Occipital lobe (tissue), 3 donors: ENCODE measurements at places on chromosomes 2 and 18.

DNA sequence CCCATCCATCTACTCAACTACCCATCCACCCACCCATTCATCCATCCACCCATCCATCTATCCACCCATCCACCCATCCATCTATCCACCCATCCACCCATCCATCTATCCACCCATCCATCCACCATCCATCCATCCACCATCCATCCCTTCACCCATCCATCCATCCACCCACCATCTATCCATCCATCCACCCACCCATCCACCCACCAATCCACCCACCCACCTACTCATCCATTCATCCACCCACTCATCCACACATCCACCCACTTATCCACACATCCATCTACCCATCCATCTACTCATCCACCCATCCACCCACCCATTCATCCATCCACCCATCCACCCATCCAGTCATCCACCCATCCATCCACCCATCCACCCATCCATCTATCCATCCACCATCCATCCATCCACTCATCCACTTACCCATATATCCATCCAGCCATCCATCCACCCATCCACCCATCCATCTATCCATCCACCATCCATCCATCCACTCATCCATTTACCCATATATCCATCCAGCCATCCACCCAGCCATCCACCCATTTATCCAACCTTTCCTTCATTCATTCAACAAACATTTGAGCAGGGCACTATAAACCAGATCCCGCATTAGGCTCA lies 2.1 kb upstream of the NGEF start:
- no peak for DNase-seq

DNA sequence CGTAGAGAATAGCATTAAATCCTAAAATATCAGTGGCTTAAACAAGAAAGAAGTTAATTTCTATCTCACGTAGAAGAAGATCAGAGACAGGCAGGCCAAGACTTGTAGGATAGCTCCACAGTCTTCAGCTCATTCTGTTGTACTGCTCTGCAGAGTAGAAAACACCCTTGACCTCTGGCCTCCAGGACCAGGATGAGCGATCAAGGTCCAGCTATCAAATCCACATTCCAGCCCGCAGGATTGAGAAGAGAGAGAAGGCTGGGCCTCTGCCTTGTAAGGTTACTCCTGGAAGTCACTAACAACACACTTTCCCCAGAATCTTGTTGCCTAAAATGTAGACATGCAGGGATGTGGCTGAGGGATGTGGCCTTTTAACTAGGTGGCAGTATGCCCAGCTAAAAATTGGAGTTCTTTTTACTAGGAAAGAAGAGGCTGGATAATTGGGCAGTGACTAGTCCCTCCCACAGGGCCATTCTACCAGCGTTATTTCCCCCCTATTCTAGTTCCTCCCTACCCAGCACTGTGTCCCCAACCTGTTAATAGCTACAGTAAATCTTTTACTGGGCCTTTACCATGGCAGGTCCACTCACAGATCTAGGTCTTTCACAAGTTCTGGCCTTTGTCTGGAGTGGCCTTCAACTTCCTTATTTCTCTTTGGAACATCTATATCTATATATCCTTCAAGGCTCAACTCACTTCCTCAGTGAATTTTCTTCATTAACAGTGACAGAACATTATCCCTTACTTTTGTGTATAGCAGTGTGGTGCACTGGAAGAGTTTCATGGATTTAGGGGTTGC lies 165.0 kb downstream of the DIS3L2 start:
- no peak for DNase-seq

GRCh38 chr2:98669675-98670074 lies 61.3 kb downstream of the MGAT4A start:
- no peak for DNase-seq

DNA sequence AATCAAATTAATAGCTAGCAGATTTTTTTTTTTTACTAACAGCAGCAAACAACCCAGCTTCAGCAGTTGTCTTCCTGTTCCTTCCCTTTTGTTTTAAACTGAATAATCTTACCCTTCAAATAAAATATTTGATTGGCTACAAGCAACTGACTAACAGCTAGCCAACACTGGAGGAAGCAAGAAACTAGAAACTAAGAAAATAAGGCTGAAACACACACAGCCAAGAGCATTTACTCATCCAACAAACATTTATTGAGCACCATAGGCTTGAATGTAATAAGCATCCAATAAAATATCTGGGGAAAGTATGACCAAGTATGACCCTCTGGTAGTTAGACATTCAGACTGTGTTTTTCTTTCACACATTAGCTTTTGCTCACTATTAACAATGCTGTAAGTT lies 189.2 kb downstream of the CD226 start:
- DNase-seq: no peak

DNA sequence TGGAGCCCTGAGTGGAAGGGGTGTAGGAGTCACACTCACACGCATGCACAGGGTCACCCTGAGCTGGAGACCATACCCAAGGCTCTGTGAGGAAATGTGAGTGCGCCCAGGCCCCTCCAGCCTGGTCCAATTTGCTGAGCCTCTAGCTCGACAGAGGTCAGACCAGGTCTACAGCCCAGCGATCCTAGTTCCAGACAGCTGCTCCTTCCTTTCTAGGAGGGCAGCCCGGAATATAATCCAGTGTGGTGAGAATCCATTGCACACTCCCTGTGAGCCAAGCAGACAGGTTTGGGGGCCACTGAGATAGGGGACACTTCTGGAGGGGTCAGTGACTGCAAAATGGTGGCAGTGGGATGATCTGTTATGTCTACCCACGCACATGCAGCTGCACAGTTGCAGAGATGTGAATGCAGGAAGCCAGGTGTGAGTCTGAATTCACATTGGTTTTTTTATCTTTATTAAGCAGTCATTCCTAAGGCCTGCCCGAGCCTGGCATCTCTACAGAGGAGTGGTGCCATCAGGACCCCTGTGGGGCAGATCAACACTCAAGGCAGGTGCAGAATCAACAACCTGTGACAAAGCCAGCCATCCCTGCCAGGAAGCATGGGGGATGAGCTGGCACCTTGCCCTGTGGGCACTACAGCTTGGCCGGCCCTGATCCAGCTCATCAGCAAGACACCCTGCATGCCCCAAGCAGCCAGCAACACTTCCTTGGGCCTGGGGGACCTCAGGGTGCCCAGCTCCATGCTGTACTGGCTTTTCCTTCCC lies at the start of gene GPR148:
TSS of gene GPR148 (plus strand) at position 522 of the 768 bp plus-strand sequence. CDS start at position 604, 82 bp downstream.
- no peak for DNase-seq

DNA sequence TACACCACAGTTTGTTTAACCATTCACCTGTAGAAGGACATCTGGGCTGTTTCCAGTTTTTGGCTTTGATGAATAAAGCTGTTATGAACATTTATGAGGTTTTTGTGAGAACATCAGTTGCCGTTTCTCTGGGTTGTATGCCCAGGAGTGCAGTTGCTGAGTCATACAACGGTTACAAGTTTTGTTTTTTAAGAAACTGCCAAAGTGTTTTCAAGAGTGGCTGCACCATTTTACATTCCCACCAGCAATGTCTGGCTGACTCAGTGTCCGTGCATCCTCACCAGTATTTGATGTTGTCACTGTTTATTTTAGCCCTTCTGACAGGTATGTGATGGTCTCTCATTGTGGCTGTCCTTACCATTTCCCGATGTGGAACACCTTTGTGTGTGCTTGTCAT lies 48.0 kb upstream of the GPR17 start:
- no peak for DNase-seq

DNA sequence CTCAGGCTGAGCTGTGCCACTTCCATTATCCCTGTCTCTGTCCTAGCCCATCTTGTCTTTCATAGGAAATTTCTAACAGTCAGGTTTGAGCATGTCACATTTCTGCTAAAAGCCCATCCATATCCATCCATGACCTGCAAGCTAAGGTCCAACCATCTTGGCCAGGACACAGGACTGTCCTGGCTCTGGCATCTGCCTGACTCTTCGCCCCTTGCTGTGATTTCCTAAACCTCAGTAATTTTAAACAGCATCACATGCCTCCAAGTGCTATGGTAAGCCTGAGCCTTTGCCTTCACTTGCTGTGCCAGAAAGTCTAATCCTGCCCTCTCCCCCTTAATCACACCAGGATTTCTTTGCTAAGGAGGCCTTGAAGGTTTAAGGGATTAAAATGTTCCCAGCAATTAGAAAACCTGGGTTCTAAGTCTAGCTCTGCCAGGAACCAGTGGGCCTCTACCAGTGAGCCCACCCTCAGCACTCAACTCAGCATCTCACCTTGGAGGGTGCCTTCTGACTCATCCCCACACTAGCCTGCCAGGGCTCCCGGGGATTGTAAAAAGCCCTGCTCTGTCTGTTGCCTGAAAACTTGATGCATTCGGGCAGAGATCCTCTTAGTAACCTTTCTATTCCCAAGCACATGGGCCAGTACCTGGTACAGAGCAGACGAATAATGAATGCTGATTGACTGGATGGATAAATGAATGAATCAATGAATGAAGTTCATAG lies 411.0 kb downstream of the LRATD1 start:
- DNase-seq: no peak

- no peak for DNase-seq
Measured at GRCh38 chr2:29232041-29232440, 116.8 kb downstream of the CLIP4 start.

GRCh38 chr2:233456934-233457333 lies 102.6 kb downstream of the DGKD start:
- DNase-seq: no peak

- DNase-seq: no peak
Measured at GRCh38 chr2:222610746-222611145, 45.1 kb downstream of the FARSB start.

- DNase-seq: no peak
Measured at GRCh38 chr2:127640082-127641072, 5.6 kb upstream of the GPR17 start.

DNA sequence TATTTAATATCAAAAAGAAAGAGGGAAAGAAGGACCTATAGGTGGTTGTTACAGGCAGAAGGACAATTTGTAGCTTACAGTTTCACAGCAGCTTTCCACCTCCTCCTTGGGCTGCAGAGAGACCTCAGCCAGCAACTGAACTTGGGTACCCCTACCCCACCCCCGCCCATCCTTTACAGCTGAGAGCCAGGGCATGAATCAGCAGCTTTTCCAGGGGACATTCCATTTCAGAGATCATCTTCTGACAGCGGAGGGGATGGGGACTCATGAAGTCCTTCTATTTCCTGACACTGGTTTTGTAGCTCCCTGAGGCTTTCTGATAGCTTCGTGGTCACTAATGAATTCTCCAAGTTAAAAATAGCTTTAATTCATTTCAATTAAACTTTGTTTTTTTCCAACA lies 96.4 kb downstream of the ITGB1BP1 start:
- DNase-seq: no peak

GRCh38 chr2:174376967-174377366 lies 18.6 kb upstream of the SCRN3 start:
- no peak for DNase-seq

GRCh38 chr2:38907743-38908562 lies 18.3 kb downstream of the ARHGEF33 start:
- DNase-seq: no peak

DNA sequence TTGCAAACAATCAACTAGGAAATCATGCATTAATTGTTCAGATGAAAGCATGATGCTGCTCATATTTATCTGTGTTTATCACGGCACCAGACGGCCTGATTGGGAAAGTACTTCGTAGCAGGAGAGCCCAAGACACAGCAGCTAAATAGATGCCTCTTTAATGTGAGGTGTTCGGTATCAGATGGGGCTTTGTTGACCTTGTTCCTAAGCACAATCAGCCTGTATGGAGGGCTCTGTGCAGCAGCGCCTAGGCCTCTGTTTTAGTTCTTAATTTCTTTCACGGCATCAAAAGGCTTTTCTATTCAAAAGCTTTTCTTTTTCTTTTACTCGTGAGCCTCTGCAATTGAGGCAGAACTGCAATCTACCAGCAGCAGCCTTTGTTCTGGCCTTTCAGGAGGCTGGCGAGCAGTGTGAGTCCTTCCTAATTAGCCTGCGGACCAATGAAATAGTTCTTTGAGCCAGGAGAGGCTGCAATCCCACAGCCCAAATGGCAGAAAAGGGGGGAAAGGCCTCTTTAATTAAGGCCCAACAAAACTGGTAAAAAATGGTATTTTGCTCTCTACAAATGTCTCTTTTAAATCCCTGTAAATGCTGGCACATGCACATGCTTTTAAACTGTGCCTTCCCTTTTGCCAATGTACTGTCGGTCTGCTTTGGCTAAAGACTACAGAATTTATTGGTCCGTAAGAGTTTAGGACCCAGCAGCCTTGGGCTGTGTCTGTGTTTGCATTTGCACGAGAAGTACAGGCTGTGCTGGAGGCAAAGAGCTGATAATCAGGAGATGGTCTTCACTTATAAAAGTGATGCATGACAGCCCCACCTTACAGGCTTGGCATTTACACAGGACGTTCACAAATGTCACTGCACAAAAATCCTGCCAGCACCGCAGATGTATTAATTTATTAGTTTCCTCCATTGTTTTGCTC lies 159.6 kb downstream of the RND3 start:
- no peak for DNase-seq

DNA sequence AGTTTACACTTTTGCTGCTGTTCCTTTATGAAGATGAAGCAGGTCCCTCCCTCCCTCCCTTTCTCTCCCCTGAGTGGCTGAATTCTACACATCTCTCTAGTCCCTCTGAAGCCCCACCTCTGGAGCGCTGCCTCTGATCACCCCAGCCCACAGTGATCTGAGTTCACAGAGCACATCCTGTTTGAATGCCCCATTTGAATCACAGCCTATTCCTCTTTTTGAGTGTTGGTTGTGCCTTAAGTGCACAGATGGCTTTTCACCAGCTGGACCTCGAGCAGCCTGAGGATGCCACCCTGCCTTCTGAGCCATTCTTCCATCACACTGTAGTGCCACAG lies 87.1 kb downstream of the ITGB1BP1 start:
- DNase-seq: no peak

GRCh38 chr2:234305846-234306245 lies 191.0 kb downstream of the ARL4C start:
- no peak for DNase-seq

- no peak for DNase-seq
Measured at GRCh38 chr2:177231270-177231669, 18.7 kb downstream of the HNRNPA3 start.

- no peak for DNase-seq
Measured at GRCh38 chr2:119650846-119651370, 28.1 kb upstream of the TMEM177 start.

DNA sequence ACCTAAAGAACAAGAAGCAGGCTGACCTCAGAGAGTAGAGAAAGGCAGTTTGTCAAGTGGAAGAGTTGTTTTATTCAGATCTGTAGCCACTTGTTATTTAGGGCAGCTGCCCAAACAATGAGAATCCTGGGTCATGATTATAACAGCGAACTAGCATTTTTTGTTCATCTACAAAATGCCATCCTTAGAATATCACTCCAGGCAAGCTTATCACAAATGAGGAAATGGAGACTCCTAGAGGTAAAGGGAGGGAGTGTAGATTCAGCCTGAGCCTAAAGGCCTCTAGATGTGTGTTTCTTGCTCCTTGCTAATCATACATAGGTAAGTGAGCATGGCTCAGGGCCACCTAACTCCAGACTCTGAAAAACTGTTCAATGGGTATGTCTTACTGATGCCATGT lies 126.1 kb downstream of the HNMT start:
- DNase-seq: no peak
